SK-N-SH (cell line): ENCODE measurements at places on chromosomes 6 and 20. TPM values are rescaled to one million over a fixed set of nuclear protein-coding genes. Genes with fewer than 3 reads are reported as not detected.

DNA sequence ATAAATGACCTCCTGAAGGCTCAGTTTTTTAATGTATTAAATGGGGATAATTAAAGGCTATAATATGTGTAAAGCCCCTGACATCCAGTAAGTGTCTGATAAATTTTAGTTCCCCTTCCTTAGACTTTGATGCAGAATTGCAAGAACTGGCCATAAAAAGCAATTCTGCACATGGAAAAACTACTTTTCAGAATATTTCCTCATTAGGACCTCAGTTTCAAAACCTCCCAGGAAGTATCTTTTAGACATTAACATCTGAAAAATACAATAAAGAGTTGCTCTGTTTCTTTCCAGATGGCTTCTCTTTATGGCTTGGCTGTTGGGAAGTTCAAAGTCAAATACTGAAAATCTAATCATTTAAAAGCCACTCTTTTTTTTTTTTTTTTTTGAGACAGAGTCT lies 106.3 kb upstream of the ZNF217 start:
- no peak for DNase-seq

DNA sequence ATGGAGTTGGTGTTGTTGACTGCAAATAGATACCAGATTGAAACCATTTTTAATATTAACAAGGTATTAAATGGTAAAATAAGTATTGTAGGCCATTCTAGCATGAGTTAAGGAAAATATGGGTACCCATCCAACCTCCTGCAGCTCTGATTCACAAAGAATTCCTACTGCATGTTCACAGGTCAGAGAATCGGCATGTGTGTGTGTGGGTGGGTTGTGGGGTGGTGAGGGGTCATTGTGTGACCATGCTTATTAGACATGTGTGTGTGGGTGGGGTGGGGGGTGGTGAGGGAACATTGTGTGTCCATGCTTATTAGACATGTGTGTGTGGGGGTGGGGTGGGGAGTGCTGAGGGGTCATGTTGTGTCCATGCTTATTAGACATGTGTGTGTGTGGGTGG lies 3.2 kb downstream of the IYD start:
- no peak for DNase-seq

GRCh38 chr6:10510592-10511367 lies 10.4 kb upstream of the GCNT2 start:
- peak; percentile 71 for DNase-seq

PRRT1 gene
- 1.2 and 1.5 TPM in 2 replicates for polyA plus RNA-seq

DNA sequence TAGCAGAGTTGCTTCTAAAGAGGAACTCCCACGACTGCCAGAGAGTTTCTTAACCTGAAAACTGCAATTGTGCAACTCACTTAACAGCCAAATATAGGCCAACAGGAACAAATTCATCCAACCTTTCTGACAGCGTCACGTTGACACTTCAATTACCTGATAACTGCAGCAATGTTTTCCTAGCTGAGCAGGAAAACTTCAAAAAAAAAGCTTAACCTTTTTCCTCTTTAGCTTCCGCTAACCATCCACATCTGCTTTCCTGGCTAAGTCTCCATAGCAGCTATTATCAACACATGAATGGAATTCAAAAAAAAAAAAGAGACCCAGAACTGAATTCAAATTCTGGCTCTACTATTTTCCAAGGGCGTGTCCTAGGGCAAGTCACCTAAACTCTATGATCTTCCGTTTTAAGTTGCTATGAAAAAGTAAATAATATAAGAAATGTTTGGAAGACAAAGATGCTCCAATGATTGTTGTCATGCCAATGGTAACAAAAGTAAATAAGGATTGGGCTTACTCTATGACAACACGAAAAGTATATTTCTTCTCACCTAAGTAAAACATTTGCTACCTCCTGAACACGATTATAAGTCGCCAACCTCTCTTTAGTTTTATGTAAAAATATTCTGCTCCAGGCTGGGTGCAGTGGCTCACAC lies 524.6 kb upstream of the JARID2 start:
- no peak for DNase-seq

DNA sequence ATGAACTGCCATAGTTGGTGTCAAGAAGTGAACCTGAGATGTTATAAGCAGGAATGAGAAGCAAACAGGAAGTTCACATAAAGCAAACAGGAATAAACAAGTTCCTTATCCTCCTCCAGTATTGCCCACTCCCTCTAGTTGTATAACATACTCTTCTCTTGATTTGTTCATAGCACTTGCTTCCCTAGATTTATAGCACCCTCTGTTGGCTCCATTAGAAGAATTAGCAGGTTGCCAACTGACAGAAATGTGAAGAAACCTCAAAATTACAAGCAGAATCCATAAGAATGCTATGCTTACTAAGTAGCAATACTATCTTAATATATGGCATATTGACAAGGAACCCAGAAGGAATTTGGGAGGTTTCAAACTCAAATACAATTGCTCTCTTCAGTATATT lies 195.4 kb downstream of the TBX18 start:
- DNase-seq = no peak

GRCh38 chr6:41591859-41592502 lies 45.8 kb downstream of the FOXP4 start:
- DNase-seq = peak; percentile 92

ME1 gene
- polyA plus RNA-seq = 4.7 and 4.9 TPM in 2 replicates
